ENCODE measurements at places on chromosomes 1 and 21. TPM values are rescaled to one million over a fixed set of nuclear protein-coding genes. Genes with fewer than 3 reads are reported as not detected.

The DMRTA2 gene
- total RNA-seq, result not detected

The HJV gene
- not detected for total RNA-seq

The SPATA45 gene
- not detected for total RNA-seq

The PGLYRP4 gene
- total RNA-seq, result not detected

The ANGPTL3 gene
- total RNA-seq, result not detected

The WDR77 gene
- 48.5 TPM for total RNA-seq

The LEPROT gene
- 49.1 TPM for total RNA-seq

The TTC24 gene
- not detected for total RNA-seq

The SLC9C2 gene
- not detected for total RNA-seq

The KRTAP12-1 gene
- total RNA-seq, result not detected

The CHIA gene
- total RNA-seq, result not detected

The TIAM1 gene
- under 0.01 TPM for total RNA-seq

The NEGR1 gene
- 12.4 TPM for total RNA-seq

The CRP gene
- total RNA-seq, result not detected

The MAGI3 gene
- total RNA-seq, result 15.1 TPM

The KCNQ4 gene
- total RNA-seq, result 0.04 TPM

The SPRR2E gene
- not detected for total RNA-seq

The ARHGEF11 gene
- 25.4 TPM for total RNA-seq

The LAMC1 gene
- 428 TPM for total RNA-seq

The KLHDC8A gene
- total RNA-seq, result not detected

The TDRKH gene
- 11.8 TPM for total RNA-seq

The CRYZ gene
- 19.7 TPM for total RNA-seq

The APOBEC4 gene
- not detected for total RNA-seq

The TMEM200B gene
- 0.92 TPM for total RNA-seq

The ORC1 gene
- total RNA-seq, result 8.6 TPM

Measured in pulmonary artery endothelial cell (primary cell).